ENCODE measurements at places on chromosomes 16 and 17. TPM values are rescaled to one million over a fixed set of nuclear protein-coding genes. Genes with fewer than 3 reads are reported as not detected.

DNA sequence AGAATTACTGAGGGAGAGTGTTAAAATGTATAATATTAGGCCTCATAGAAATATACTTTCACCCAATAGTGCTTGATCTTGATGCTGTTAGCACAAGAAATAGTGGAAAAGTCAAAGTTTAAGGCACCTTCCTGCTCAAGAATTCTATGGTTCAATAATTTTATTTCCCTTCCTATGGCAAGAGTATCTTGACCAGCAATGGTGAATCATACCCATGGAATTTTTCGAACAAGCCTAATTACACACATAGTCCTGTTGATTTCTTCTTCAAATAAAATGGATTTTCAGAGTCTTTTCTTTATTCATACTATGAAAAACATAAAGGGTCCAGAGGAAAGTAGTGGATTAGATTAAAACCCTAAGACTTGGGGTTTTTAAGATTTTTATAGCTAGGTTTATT, 810.6 kb downstream of the CDH11 start:
- no peaks in the 10 kb centered on the region for H3K36me3 ChIP-seq
- no peaks in the 10 kb centered on the region for H3K27me3 ChIP-seq
- no peak overlapping the region for H3K27ac ChIP-seq
- no peak for DNase-seq
- no peaks in the 10 kb centered on the region for H3K4me1 ChIP-seq

DNA sequence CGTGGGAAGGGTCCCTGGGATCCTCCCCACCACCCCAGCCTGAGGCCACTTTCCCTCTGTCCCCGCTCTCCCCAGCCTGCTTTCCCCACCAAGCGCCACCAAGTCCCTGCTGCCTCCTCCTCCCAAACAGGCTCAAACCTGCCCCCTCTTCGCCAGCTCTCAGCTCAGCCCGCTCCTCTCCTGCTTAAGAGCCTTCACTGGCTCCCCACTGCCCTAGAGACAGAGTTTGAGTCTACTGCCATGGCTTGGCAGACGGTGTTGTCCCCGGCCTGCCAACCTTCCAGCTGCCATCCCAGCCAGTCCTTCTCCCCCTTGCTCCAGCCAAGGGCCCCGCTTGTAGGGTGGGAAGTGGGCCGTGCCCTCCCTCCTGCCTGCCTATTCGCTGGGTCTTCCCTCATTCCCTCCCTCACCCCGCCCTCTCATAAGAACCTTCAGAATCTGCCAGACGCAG, 11.1 kb downstream of the IL4R start:
- peak; percentile 32 for DNase-seq
- no peak overlapping the region for H3K4me3 ChIP-seq
- no peak overlapping the region for H3K27ac ChIP-seq
- H3K4me1 ChIP-seq, result peaks cover 18% of the 10 kb centered on the region
- H3K27me3 ChIP-seq, result peaks cover 4% of the 10 kb centered on the region

DNA sequence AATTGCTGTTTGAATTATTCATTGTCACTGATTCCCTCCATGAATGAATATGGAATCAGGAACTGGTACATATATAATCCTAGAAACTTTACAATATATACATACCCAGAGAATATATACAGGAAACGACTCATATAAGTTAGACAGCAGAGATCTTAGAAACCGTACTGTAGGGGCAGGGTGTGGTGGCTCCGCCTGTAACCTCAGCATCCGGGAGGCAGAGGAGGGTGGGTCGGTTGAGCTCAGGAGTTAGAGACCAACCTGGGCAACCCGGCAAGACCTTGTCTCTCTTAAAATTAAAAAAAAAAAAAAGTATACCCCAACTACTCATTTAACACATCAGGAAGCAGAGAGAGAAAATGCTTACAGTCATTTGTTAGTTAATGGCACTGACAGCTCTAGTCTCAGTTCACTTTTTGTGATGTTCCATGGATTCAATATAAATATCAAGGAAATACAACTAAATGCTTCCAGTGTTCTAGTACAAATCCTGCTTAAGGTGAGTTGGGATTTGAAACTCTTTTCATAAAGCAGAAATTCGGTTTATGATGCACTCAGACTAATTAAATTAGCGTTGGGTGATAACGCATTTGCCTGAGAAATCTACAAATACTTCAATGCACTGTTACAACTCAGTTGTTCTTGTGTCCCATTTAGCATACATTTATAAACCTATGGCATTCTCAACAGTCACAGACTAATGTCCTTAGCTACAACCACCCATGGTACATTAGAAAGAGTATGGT, 5.6 kb downstream of the GLG1 start:
- no peak overlapping the region for H3K27ac ChIP-seq
- H3K4me1 ChIP-seq, result peaks cover 13% of the 10 kb centered on the region
- DNase-seq, result no peak
- no peak overlapping the region for H3K4me3 ChIP-seq
- no peaks in the 10 kb centered on the region for H3K27me3 ChIP-seq

GRCh38 chr16:1865902-1866690, 5.9 kb downstream of the MEIOB start:
- no peak for DNase-seq
- no peak overlapping the region for H3K27ac ChIP-seq
- H3K27me3 ChIP-seq, result peaks cover 51% of the 10 kb centered on the region
- H3K4me1 ChIP-seq, result no peaks in the 10 kb centered on the region

DNA sequence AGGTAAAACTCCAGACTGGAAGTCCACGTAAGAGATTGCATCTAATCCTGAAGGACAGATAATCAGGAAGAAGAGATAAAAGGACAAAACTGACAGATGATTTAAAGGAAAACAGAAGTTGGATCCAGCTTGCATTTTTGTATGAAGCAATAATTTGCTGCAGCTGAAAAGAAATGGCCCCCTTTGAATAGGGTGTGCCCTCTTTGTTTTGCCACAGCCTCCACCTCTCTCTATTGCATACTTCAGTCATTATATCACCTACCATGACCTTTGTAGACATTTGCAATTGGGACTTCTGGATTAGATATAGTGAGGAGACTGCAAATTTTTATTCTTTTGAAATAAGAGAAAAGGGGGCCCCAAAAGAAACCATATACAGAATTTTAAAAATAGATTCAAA, 8.1 kb downstream of the NOG start:
- peaks cover 40% of the 10 kb centered on the region for H3K27me3 ChIP-seq
- DNase-seq, result no peak

DNA sequence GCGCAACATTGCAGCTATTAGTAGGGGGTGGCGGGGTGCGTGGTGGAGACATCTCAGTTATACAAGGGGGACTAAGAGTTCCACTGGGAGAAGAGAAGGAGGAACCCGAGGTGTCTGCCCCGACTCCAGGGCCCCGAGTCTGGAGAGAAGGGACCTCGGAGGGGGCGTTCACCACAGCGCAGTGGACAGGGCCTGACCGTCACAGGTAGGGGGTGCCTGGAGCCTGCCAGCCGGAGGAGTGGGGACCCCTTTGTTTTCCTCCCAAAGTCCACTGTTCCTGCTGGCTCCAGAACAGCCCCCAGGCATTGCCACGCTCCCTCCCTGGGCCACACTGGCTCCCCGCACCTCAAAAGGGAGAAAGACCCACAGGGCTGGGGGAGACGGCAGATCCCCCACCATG, 175.9 kb upstream of the TNRC6C start:
- H3K4me3 ChIP-seq, result no peak overlapping the region
- peaks cover 35% of the 10 kb centered on the region for H3K27me3 ChIP-seq
- H3K36me3 ChIP-seq, result no peaks in the 10 kb centered on the region
- H3K27ac ChIP-seq, result no peak overlapping the region

GRCh38 chr17:41647940-41648410, 23.6 kb upstream of the KRT17 start:
- peak overlapping the region; percentile 45 for H3K4me3 ChIP-seq
- DNase-seq, result peak; percentile 94
- H3K36me3 ChIP-seq, result no peaks in the 10 kb centered on the region
- no peaks in the 10 kb centered on the region for H3K4me1 ChIP-seq
- H3K27ac ChIP-seq, result no peak overlapping the region

The CMTM2 gene
- not detected for total RNA-seq

The GP1BA gene
- not detected for total RNA-seq
